ENCODE measurements at places on chromosomes 1 and 21.

DNA sequence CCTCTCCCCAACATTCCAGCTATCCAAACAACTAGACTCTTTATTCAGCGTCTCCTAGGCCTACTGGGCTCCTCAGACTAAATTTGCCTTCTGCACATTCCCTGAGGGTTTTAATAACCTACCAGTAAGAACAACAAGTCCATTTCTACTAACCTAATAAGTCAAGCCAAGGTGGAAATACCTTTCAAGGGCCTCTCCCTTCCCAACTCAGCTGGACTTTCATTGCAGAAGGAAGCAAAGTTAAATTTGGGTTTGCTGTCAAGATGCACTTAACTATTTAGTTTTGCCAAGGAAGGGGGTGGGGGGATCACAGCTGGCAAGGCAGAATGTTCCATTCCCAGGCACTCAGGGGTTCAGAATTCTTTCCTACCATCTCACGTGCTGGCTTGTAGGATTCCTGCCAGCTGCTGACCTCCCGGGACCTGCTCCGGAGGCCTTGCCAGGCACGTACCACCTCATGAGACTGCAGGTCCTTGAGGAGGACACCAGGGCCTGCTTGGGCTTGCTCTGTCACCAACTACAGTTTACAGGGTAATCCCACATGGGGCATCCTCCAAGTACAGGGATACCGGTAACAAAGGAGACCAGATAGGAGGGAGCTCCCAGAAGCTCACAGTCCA lies 29.8 kb downstream of the SLC30A1 start:
- no peak for DNase-seq

GRCh38 chr1:23473037-23473800 lies 10.8 kb downstream of the ASAP3 start:
- DNase-seq: no peak

GRCh38 chr1:54365847-54366246 lies 40.3 kb downstream of the SSBP3 start:
- DNase-seq: no peak

DNA sequence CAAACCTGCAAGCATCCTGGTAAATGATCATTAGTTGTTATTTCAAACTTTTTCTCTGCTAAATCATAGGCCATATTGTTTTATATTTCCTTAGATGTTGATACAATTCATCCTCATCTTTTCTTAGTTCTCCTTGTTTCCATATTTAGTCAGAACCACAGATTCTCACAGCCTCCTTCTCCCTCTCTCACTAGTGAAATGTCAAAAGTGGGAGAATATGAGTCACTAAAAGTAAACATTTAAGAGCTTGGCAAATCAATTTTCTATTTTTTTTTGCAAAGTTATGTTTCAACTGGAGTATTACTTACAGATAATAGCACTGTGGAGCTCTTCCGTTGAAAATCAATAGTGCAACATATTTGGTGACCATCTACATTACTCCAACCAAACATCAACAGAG lies 308.8 kb downstream of the COL11A1 start:
- DNase-seq: no peak

DNA sequence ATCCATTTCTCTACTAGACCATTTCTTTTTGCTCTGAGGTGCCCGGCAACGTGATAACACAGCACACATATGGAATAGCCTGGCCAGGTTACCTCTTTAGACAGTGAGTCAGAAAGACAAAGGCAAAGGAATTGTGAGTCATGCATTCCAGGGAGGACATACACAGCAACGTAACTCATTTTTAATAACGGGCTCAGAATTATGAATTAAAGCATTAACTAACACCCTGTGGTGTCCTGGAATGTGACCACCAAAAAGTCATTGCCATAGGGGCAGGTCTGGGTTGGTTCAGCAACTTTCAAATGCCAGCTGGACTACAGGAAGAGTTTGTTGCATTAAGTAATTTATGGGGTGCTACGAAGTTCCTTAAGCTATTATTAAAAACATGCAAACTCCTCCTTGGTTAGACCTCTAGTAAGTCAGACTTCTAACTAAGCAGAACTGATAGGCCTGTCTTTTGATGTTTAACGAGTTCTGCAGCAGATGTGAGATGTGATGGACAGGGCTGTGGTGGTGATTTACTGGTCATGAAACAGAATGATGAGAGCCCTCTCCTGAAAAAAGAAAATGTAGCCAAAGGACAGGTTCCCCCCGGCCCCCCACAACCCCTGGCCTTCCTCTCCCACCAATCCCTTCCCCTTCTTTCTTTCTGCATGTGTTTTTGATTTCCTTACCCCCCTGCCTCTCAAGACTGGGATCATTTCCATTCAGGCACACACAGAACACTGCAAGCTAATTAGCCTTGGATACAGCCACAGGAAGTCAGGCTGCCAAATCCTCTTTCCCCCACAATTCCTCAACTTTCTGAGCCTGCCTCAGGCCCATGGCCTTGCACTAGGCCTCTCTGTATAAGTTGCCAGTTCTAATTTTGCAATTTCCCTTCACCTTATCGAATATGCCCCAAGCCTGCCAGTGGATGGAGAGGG lies 88.9 kb upstream of the HAO2 start:
- no peak for DNase-seq
